Astrocyte (in vitro differentiated cells and primary cell): ENCODE measurements at places on chromosomes 12 and 14. TPM values are rescaled to one million over a fixed set of nuclear protein-coding genes. Genes with fewer than 3 reads are reported as not detected.

C12orf54 gene
- total RNA-seq = 1.2 and 1.8 TPM in 2 replicates

LRTM2 gene
- not detected in 2 replicates for total RNA-seq

SMCO2 gene
- total RNA-seq = 0.32 and 0.46 TPM in 2 replicates

- no peak for DNase-seq
- H3K4me3 ChIP-seq = no peak overlapping the region
- no peaks in the 10 kb centered on the region for H3K36me3 ChIP-seq
- H3K27ac ChIP-seq = no peak overlapping the region
Observed at GRCh38 chr12:128288896-128289295, 21.9 kb downstream of the TMEM132C start.

LRRC10 gene
- total RNA-seq = not detected in 2 replicates

- no peak overlapping the region for H3K4me3 ChIP-seq
- peak overlapping the region; percentile 93 for H3K27ac ChIP-seq
- no peaks in the 10 kb centered on the region for H3K27me3 ChIP-seq
- H3K4me1 ChIP-seq = peaks cover 28% of the 10 kb centered on the region
Observed at GRCh38 chr12:46524778-46525177, 152.2 kb upstream of the SLC38A2 start.

PDE3A gene
- total RNA-seq = 1.1 and 1.7 TPM in 2 replicates

GPR135 gene
- 6.2 and 6.7 TPM in 2 replicates for total RNA-seq

DNA sequence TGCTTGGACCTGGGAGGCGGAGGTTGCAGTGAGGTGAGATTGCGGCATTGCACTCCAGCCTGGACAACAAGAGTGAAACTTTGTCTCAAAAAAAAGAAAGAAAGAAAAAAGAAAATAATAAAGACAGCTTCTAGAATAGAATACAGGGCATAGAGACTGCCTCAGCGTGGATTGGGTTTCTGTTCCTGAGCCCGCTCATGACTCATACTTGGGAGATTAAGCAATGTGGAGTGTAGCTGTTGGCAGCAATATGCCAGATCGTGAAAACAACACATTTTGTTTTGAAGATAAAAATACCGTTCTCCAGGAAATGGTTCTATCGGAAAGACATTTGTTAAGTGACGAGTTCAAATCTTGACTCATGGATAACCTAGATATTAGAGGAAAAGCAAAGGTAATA lies 67.2 kb downstream of the GLT1D1 start:
- H3K4me1 ChIP-seq = no peaks in the 10 kb centered on the region
- H3K27ac ChIP-seq = no peak overlapping the region
- no peaks in the 10 kb centered on the region for H3K27me3 ChIP-seq
- no peak overlapping the region for H3K4me3 ChIP-seq
- H3K36me3 ChIP-seq = no peaks in the 10 kb centered on the region
- no peak for DNase-seq
